ENCODE measurements at places on chromosomes 1 and 21.

DNA sequence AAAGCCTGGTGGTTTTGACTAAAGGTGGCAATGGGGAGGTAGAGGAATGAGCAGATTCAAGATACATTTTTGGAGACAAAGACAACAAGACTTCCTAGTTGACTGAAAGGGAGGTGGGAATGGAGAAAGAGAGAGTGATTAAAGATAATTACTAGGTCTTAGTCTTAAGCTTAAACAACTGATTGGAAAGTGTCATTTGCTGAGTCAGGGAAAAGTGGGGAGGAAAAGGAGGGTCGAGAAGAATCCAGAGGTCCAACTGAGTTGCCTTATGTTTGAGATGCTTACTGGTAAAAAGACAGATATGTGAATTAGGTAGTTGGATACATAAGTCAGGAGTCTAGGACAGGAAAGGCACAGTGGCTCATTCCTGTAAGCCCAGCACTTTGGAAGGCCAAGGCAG is 179.3 kb downstream of the RGS7 start:
- no peak for DNase-seq

DNA sequence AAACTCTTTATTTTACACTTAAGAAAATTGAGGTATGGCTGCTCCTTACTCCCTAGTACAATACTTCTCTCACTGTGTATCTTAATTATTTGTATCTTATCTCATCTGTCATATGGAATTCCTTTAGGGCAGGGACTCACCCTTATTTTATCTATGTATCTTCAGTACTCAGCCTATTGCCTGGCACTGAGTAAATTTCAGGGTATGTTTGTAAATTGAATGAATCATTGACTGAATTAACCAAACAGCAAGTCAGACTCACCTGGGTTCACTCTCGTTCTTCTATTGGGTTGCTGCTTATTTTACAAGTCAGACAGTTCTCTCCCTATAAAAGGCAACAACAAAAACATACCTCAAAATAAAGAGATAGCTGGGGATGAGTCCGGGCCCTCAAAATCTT is 63.8 kb downstream of the LAMC1 start:
- no peak for DNase-seq

DNA sequence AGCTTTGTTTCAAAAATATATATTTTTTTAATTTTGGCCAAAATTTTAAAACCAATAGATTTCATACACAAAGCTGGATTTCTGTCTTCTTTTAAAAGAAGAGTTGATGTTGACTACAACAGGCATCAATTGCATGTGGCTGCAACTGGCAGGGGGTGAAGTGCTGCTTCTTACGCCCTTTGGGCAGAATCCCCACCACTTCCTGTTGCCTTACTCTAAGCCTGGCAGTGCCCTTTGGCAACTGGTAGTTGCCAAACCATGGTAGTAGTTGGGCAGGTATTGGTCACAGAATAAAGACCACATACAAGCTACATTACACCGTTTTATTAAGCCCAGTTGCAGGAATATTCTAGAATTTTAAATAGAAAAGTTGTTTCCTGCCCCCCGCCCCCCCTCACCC is 17.0 kb downstream of the LAMC2 start:
- no peak for DNase-seq

DNA sequence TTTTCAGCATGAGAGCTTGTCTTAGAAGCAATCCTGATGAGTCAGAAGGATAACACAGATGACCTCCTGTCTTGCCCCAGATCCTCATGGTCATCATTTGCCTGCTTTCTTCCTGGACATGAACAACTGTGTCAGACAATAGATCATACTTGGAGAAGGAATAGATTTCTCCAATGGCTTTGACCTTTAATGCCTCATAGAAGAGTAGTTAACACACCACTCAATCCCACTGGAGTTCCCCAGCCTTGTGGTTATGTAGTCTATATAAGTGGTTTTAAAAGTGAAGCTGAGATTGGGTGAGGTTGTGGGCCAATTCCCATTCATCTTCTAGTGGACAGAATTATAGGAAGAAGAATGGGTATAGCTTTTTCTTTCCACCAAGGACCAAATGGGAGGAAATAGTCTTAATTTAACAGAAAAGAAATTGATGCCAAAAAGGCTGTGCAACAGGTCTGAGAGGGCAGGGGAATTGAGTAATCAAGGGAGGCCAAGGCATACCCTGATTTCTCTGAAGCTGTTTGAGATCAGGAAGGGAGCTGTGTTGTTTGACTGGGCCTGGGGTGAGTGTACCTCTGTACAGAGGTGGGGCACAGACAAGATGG is 14.4 kb downstream of the PRCC start:
- no peak for DNase-seq

GRCh38 chr21:22421416-22422180 is 1423.4 kb downstream of the NCAM2 start:
- DNase-seq, result peak; percentile 32

DNA sequence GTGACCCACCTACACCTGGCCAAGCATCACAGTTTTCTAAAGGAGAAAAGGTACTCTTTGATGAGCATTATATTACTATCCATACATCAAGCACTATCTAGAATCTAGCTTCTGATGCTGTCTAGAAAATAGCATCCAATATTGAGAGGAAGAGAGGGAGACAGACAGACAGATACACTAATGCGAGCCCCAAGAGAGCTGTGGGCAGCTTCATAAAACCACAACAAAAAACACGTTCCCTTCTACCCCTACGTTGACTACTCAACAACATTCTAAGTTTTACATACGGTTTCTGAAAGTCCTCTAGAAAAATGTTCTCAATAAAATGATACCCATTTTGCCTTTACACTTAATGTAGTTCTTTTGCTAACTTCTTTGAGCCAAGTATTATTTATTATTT is 221.8 kb downstream of the SLC45A1 start:
- no peak for DNase-seq

DNA sequence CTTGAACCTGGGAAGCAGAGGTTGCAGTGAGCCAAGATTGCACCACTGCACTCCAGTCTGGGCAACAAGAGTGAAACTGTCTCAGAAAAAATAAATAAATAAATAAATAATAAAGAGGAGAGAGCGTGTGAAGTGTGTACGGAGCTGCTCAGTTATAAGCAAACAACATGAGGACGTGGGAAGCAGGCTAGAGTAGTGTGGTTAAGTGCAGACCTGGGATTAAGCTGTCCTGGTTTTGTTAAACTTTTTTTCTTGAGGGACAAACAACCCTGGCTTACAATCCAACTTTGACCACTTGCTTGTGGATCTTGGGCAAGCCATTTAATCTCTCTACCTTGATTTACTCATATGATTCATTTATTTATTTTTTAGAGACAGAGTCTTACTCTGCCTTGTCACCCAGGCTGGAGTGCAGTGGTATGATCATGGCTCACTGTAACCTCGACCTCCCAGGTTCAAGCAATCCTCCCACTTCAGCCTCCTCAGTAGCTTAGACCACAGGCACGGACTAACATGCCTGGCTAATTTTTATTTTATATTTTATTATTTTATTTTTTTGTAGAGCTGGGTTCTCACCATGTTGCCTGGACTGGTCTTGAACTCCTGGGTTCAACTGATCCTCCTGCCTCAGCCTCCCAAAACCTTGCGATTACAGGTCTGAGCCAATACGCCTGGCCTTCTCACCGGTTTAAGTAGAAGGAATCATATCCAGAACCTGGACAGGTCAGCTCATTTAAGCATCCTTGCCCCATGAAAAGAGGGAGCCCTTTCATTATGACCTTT is 52.7 kb downstream of the RPS6KA1 start:
- DNase-seq, result no peak

DNA sequence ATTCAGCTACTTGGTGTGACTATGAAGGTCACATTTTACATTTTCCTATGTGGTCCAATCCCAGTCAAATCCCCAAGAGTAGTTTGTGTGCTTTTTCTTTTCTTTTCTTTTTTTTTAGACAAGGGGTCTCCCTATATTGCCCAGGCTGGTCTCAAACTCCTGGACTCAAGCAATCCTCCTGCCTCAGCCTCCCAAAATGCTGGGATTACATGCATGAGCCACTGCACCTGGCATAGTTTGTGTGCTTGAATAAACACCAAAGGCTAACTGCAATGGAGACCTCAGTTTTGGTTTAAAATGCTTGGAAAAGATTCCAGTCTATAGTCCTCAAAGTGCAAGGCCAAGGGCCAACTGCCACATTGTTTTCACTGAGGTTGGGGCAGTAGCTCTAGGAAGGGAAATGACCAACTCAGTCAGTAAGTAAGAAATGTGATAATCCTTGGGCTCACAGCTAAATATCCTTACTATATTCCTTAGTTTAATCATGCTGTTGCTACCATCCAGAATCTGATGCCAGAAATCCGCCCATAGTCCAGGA is 38.6 kb downstream of the EIF2B3 start:
- DNase-seq, result no peak

DNA sequence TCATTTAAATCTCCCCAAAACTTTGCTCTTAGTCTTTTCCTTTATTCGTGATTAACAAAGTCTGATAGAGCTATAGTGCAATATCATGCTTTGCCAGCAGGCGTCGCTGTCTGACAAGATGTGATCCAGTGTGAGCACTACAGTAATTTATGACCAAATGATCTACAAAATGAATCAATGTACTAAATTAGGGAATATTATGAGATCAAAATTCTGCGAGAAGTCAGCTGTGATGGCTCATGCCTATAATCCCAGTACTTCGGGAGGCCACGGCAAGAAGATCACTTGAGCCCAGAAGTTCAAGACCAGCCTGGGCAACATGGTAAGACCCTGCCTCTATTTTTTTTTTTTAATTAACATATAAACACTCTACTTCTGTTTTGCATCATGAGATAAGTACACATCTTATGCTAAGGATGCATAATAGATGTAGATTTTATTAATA is 3.6 kb upstream of the SPSB1 start:
- peak; percentile 88 for DNase-seq

GRCh38 chr1:75855734-75856133 is 59.1 kb downstream of the MSH4 start:
- DNase-seq, result no peak

GRCh38 chr1:154574716-154575115 is 7.1 kb downstream of the CHRNB2 start:
- DNase-seq, result no peak

DNA sequence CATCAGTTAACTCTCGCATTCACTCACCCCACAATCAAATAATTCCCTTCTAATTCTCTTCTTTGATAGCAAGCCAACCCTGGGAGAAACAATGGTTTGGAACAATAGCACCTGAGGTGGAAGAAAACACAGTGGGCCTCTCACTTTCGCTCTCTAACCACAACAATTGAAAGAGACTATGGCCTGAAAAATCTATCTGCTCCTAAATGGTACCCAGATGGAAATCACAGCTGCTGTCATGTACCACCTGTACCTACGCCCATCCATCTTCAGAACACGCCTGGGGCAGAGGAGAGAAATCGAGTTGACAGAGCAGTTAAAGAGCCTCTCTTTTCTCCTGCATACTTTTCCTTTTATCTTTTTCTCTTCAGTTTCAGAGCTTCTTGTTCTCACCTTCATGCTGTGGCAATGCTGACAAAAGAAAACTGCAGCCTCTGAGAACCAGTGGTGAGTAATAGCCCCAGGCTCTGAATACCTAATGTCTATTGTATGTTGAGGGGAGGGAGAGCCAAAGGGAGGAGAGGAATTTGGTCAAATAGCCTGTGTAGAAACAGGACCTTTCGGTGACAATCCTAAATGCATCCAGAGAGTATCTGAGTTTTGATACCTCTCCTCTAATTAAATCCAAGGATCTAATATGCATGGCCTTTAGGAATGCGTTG is 57.7 kb downstream of the ZC3H11B start:
- DNase-seq, result no peak

DNA sequence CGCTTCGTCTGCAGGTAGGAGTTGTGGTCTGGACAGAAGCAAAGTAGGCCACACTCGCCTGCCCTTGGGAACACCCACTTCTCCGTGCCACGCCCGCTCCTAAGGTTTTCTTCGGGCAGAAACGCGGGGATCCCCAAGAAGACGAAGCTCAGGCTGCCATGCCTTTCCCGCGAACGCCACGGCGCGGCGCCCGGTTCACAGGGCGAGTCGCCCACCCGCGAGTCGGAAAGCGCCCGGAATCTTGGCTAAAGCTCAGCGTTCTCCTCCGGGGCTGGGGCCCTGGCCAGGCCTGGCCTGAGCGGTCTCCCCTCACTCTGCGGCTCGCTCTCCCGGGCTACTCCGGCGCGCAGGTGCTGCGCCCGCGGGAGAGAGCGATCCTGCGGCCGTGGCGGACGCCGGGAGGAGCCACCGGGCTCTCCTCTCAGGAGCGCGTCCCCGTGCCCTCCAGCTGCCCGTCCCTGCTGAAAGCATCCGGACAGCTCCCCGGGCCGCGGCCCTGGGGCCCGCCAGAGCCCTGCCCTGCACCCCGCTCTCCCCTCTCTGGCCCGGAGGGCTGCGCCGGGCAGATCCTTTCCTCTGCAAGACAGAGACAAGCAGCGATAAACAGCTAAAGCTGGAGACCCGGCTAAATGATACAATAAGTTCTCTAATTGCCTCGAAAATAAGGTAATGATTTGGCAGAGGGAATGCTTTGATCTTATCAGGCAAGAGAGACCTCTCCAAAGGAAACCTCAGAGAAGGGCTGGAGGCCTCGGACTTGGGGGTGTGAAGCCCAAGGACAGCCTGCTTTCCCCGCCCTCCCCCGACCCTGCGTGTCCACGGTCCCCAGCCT is 6.7 kb upstream of the WNT2B start:
- DNase-seq, result peak; percentile 64

DNA sequence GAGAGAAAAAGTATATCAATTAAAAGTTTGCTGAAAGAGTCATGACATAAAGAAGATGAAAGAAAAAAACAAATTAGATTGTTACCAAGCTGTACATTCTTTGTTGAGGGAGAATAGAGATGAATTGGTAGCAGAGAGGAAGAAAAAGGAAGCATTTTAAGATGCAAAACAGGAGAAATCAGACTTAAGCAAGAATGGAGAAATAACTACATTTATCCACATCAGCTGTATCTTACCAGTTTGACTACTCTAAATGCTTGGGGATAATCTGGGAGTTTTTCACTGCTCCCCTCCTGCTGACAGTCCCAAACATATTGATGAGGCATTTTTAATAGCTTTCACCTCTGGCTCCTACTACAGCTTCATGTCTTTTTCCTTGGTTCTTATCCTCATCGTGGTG is 16.8 kb upstream of the PTPRC start:
- DNase-seq, result no peak

- DNase-seq, result no peak
Observed at GRCh38 chr1:89518221-89518631, 6.4 kb upstream of the LRRC8B start.

GRCh38 chr21:29347274-29347681 is 48.6 kb downstream of the BACH1 start:
- no peak for DNase-seq

GRCh38 chr1:157034137-157034800 is 11.3 kb downstream of the ARHGEF11 start:
- no peak for DNase-seq

GRCh38 chr1:2583331-2583791 is 3.2 kb upstream of the PRXL2B start:
- no peak for DNase-seq

DNA sequence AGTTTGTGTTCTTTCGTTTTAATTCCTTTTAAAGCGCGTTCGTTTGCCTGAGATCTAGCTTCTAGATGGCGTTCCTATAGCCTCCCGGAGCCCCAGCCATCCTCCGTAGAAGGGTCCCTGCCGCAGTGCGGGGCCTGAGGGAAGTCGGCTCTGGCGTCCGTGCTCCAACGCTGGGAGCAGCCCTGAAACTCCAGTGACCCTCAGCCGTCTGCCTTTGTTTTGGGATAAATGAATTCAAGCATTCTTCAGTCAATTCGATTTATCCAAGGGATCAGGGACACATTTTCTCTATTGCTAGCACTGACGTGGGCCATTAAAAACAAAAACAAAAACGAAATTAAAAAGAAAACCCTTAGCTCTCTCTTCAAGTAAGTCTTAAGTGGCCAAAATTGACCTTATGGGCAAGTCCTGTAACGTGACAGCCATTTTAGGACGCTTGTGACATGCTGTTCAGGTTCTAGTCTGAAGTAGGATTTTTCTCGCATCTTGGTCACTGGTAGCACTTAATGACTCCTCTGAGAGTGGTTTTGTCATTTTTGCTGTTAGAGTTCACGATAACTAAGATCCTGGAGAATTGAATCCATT is 742 bp upstream of the HSPA13 start:
- DNase-seq, result no peak
